Renal pelvis (tissue), 12 donors: ENCODE measurements at places on chromosomes 3 and 15.

DNA sequence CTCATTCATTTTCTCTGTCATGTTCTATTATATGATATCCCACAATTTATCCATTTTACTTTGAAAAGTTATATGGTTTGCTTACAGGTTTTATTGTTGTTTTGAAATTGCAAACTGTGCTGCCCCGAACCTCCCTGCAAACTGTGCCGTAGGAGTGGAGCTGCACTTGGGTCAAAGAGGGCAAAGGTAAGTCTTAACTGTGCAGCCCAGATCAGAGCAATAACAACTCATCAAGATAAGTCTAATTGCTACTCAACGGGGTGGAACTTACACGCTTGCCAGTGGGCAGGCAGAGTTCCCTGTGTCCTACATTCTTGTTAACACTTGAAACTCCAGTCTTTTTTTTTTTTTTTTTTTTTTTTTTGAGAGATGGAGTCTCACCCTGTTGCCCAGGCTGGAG lies 33.2 kb downstream of the ZDHHC19 start:
- DNase-seq: no peak

- no peak for DNase-seq
Measured at GRCh38 chr3:12944413-12944812, 103.0 kb upstream of the RPL32 start.

GRCh38 chr3:41075975-41076374 lies 123.3 kb upstream of the CTNNB1 start:
- DNase-seq: no peak

- no peak for DNase-seq
Measured at GRCh38 chr3:111690242-111690641, 95.1 kb upstream of the ZBED2 start.

DNA sequence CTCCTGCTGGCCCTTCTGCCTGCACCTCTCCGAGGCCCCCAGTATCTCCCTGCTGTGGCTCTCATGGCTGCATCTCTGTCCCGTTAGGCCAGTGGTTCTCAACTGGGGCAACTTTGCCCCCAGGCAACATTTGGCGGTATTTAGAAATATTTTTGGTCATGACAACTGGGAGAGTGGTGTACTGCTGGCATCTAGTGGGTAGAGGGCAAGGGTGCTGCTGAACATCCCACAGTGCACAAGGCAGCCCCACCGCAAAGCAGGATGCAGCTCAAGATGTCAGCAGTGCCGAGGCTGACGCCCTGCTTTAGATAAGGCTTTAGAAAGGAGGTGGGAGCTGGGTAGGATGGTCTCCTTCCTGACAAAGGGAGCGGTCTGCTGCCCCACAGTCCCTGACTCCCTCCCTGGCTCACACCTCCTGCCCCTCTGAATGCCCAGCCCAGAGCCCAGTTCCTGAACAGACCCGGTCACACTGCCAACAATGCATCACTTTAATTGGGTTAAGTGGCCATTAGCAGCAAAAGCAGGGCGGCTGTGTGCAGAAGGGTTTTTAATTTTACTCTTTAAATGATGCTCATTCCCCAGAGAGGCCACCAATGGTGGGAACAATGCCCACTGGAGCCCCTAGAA lies 68.8 kb upstream of the TMEM115 start:
- DNase-seq: no peak

DNA sequence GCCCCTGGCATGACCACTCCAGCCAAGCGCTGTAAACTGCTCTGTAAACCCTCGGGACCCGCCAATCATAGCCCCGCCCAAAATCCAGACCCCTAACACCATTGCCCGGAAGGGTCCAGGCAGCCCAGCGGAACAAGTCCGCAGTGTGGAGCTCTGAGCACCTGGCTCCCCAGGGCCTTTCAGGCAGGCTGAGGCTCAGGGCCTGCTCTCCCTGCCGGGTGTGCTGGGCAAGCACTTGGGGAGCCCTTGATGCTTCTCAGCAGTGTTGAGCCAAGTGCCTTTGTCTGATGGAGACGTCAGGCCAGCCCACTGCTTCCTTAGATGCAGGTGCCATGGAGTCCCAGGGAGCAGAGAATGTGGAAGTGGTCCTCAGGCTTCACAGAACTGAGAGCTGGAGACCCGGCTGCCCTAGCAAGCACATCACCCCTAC lies 106.2 kb downstream of the TLE3 start:
- DNase-seq: no peak

- DNase-seq: no peak
Measured at GRCh38 chr3:65472501-65472900, 566.2 kb downstream of the MAGI1 start.

DNA sequence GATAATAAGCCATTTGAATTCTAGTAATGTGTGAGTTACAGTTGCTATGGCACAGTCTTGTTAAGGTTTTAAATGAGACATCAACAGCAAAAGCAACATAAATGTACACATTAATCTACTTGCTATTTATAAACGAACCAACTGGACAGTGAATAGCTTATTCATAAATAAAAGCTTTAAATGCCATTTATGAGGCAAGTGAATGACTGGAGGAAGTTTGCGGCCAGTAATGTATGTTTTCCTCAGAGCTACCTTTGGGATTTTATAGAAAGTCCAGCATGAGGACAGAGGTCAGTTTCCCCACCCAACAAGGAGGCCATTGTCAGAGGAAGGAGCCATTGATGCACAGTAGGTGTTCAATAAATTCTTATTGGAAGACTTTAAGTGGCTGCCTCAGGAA lies 48.0 kb upstream of the PXYLP1 start:
- peak; percentile 15 for DNase-seq

DNA sequence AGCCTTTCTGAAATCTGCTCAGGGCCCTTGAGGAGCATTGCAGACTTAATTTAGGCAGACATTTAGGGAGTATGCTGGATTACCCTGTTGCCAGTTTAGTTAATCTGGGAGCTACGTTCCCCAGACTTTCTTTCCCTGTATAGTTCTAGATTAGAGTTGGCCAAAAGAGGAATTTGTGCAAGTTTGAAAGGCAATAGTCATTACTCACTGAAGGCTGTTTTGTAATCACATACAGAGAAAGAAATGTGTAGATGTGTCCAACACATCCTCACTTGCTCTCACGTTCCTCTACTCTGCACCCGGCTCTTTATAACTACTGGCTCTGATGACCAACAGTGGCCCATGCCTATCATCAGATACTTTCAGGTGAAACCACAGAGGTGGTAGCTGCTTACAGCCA lies 24.2 kb downstream of the MASP1 start:
- no peak for DNase-seq

GRCh38 chr15:49379996-49380395 lies 43.0 kb upstream of the FGF7 start:
- no peak for DNase-seq

DNA sequence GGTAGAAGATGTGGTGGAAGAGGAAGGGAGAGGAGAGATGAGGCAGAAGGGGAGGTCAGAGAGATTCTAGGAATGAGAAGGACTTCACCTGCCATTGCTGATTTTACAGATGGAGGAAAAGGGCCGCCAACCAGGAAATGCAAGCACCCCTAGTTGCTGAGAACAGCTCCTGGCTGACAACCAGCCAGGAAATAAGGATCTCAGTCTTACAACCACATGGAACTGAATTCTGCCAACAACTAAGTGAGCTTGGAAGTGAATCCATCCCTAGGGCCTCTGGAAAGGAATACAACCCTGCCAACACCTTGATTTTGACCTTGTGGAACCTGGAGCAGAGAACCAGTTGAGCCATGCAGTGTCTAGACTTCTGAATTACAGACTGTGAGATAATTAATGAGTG lies 86.6 kb downstream of the EDEM1 start:
- no peak for DNase-seq

GRCh38 chr15:96870580-96870979 lies 540.1 kb downstream of the NR2F2 start:
- no peak for DNase-seq

DNA sequence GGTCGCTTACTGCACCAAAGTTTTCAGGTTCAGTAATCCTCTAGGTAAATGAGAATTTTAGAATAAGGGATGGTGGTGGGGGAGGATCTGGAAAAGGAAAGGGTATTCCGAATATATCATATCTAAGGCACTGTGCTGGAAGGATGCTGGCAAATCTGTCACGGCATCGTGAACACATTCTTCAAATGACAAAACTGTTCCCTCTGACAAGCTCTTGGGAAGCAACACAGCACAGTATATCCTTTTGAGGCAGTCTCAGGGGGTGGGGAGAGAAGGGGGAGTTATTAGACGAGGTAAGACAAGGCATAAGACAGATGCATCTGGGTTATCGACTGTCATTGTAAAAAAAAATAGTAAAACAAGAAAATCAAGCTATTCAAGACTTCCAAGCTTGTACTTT lies 289.6 kb upstream of the LRRN1 start:
- DNase-seq: no peak

DNA sequence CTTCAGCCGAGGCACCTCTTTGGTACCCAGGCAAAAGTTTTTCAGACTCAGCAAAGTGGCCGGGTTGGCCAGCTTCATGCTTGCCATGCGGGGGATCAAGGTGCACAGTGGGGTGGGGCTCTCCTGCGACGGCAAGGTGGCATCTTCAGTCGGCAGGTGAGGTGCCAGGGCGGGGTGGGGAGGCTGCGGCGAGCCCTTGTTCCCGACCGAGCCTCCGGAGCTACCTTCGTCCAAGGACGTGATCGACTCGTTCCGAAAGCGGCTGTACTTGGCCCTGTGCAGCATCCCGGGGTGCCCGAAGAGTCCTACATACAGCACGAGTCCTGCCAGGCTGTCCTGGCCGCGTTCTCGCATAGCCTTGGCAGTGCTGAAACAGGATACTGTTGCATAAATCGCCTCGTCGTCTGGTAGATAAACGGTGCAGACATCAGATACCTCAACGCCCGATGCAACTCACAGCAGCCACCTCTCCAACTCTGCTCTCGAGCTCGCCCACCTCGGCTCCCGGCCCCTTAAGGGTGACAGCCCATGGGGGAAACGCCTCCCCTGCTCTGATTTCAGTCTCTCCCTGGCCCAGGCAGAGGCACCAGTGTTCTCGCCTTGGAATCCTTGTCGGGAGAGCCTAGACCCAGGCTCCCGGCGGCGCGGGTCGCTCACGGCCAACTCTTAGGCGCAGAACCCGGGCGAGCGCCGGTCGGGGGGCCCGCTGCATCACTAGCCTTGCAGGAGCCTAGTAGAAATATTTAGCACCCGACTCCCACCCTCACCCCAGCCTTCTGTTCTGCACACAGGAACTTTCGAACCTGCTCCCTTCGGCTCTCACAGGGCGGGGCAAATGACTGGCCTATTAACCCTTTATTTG lies 826 bp downstream of the SHC4 start:
- DNase-seq: peak; percentile 47

DNA sequence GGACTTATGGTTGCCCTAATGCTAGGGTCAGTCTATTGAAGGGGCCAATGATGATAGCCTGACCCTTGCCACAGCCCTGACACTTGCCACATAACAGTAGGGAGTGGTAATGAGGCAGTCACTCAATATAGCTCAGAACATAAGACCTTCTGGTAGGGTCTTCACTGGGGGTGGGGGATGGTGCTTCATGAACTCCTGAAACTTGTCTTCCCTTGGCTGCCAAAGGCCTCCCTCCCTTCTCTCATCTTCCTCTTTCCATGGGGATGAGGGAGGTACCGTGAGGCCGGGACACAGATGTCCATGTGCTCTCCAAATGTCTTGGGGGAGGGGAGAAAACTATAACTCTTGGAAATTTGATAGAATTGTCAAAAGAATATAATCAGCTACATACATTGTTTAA lies 21.1 kb upstream of the THSD4 start:
- DNase-seq: no peak

- DNase-seq: no peak
Measured at GRCh38 chr3:169629895-169630294, 33.6 kb downstream of the MECOM start.

DNA sequence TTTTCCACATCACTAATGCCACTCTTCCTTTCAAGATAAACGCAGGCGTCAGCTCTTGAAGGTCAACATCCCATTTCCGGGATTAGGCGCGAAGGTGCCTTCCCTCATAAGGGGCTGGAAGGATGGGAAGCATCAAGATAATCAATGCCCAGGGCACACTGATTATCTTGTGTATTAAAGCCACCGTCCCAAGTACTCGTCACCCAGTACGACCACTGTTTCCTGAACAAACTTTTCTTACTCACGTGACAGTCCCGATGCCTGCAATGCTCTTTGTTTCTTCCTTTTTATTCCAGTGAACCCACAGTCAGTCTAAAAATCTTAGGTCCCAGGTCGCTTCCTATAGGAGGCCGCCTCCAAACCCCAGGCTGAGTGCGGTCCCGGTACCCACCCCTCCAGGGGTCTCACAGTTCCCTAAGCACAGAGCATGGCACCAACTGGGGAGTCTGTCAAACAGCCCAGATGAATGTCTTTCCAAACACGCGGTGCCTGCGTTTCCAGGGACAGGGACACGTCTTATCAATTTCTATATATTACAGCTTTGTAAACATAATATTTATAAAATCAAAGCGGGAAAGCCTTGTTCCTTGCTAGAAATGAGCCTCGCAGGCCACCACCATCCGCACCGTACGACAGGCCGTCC lies 589 bp downstream of the ANAPC13 start:
- DNase-seq: no peak

DNA sequence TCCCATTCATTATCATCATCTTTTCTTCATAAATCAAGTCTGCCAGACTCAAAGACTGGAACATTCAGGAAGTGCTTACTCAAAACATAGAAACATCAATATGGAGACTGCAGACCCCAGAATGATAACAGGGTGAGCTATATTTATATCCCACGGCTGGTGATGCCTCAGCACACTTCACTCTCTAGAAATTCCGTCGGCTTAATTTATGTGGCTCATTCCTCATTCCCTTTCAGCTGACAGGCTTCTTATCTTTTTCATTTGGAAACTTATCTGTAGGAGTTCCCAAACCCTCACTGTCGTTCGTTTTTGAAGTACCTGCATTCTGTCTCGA lies 45.5 kb downstream of the RFTN1 start:
- DNase-seq: no peak

GRCh38 chr3:121520510-121520909 lies 25.3 kb downstream of the POLQ start:
- no peak for DNase-seq

DNA sequence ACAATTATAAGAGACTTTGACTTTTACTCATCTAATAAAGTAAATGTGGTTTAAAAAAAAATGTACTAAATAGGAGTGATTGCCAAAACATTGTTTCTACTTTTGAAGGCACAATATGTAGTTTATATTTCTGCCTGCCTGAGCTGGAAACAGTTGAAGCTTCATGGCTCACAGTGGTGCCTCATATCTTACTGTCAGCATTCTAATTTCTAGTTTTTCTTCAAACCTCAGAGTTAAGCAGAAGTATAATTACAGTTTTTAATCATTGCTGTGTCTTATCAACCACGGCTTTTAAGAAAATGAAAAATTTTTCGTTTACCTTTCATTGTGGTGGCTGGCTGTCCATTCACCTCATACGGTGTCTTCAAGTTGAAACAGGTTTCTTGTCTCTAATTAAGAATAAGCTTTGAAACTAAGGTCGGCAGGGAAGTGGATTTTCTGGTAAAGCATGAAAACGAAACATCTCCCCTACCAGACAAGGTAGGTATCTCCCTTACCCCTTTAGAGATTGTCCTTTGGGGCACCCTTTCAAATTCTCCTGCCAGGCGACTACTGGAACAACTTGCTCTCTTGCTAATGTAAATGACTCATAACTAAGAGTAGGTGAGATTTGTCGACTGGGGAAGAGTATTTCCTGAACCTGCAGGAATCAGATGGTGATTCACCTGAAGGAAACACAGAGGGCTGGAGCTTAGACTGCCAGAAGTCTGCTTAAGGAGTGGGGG lies at the start of gene GPR87:
TSS of gene GPR87 (minus strand) at position 554 of the 725 bp plus-strand sequence. CDS start 16,720 bp downstream, outside the sequence.
- no peak for DNase-seq

GRCh38 chr3:52880474-52880873 lies 16.9 kb downstream of the STIMATE start:
- DNase-seq: no peak

- DNase-seq: no peak
Measured at GRCh38 chr3:45772341-45773035, 23.8 kb downstream of the SLC6A20 start.

- peak; percentile 65 for DNase-seq
Measured at GRCh38 chr3:193572426-193572908, 17.8 kb upstream of the ATP13A4 start.

GRCh38 chr3:114122027-114122709 lies 56.7 kb downstream of the DRD3 start:
- peak; percentile 24 for DNase-seq
